Naive B cell (primary cell): ENCODE measurements at places on chromosomes 2 and 18.

GRCh38 chr2:130760754-130761751, 5.7 kb downstream of the AMER3 start:
- DNase-seq = no peak

DNA sequence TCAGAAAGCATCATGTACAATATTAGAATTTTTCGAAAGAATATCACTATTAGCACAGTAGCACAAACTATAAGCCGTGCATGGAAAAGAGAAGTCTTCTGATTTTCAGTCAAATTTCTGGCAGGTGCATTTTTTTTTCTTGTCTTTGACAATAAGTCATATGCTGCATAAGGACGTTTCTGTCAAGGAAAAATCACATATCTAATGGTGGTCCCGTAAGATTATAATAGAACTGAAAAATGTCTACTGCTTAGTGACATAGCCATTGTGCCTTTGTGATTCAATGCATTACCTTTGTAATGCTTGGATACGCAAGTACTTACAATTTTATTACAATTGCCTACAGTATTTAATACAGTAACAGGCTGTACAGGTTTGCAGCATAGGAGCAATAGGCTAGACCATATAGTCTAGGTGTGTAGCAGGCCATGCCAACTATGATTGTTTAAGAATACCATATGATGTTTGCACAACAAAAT, 329.3 kb downstream of the LRRTM4 start:
- DNase-seq = no peak

DNA sequence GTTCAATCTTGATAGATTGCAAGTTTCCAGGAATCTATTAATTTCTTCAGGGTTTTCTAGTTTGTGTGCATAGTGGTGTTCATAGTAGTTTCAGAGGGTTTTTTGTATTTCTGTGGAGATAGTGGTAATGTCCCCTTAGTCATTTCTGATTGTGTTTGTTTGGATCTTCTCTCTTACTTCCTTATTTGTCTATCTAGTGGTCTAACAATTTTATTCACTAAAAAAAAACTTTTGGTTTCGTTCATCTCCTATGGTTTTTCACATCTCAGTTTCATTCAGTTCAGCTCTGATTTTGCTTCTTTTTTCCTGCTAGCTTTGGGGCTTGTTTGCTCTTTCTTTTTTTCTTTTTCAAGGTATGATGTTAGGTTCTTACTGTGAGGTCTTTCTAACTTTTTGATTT, 94.5 kb downstream of the SNTG2 start:
- no peak for DNase-seq

GRCh38 chr2:203728321-203728720, 21.9 kb downstream of the CD28 start:
- DNase-seq = no peak

DNA sequence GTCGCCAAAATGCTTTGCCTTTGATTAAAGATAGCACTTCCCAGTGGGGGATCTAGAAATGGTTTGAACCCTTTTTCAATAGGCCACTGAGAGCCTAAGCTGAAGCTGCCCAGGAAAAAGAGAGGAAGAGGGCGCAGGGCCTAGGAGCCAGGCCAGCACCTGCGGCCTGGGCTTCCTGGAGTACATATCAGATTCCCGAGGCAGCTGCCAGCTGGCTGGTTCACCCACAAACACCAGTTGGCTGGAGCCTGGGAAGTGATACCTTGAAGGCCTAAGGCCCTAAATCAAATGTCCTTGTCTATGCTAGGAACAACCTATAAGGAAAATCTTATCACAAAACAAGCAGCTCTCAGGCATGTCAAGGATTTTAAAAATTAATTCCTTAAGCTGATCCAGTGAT, 37.1 kb downstream of the ANKRD44 start:
- no peak for DNase-seq

- no peak for DNase-seq
These were observed 101.6 kb upstream of the TMEM18 start for GRCh38 chr2:778731-779350.
